ENCODE measurements at places on chromosomes 5 and 9. TPM values are rescaled to one million over a fixed set of nuclear protein-coding genes. Genes with fewer than 3 reads are reported as not detected.

The C5orf58 gene
- not detected for polyA plus RNA-seq

The NPM1 gene
- polyA plus RNA-seq: 988 TPM

The PROB1 gene
- 1.2 TPM for polyA plus RNA-seq

The C9orf153 gene
- not detected for polyA plus RNA-seq

The CAPSL gene
- 2.3 TPM for polyA plus RNA-seq

The FAM221B gene
- not detected for polyA plus RNA-seq

The FGF1 gene
- not detected for polyA plus RNA-seq

The HRH2 gene
- 0.09 TPM for polyA plus RNA-seq

The ORM2 gene
- not detected for polyA plus RNA-seq

The NAA35 gene
- 26.0 TPM for polyA plus RNA-seq

The ADRB2 gene
- polyA plus RNA-seq: not detected

The ZNF658 gene
- polyA plus RNA-seq: 4.9 TPM

The SHOC1 gene
- not detected for polyA plus RNA-seq

The LHX3 gene
- polyA plus RNA-seq: not detected

The HTR4 gene
- polyA plus RNA-seq: not detected

The OR13J1 gene
- polyA plus RNA-seq: not detected

The LCP2 gene
- not detected for polyA plus RNA-seq

The SPINK4 gene
- not detected for polyA plus RNA-seq
